8988T (cell line): ENCODE measurements at places on chromosomes 13 and 19.

DNA sequence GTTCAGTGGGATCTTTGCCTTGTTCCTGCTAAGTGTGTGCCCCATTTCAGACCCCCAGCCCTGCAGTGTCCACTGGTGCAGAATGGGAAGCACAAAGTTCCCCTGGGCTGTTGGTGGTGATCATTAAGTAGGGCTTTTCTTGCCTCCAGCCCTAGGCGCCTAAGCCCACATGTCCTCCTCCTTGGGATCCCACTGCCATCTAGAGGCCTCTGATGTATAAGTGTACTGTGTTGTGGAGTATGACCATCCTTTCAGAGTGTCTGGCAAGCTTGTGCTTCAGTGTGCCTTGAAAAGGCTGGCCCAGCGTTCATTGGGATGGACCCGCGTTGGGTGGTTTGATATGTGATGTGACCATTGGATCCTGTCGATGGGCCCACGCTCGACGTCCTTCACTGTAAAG is 71.2 kb downstream of the WASF3 start:
- DNase-seq, result no peak

- peak; percentile 72 for DNase-seq
Observed at GRCh38 chr19:15248648-15249527, 16.6 kb upstream of the EPHX3 start.

DNA sequence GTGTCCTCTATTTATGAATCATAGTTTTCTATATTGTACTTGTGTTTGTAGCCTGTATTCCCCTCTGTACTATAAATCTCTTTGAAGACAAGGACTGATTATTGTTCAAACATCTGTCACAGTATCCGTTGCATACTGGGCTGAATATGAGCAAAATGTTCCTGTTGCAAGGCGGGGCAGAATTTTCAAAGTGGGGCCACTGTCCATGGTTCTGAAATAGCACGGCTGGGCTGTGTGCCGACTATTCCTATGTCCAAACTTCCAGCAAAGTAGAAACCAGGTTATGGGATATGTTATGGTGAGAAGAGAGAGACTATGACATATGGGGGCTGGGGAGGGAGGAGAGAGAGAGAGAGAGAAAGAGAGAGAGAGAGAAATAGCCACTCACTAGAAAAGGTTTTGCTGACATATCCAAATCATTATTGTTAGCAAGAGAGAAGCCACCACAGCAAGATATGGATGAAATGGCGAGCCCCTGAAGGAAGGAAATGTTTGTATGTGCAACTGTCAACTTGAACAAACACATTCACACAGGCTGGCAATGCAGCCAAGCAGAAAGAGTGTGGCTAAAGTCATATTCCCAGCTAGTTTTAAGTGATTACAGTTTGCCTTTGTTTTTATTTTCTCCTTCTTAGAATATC is 107.0 kb upstream of the GPR12 start:
- DNase-seq, result no peak

- no peak for DNase-seq
Observed at GRCh38 chr19:58379246-58379645, 1.6 kb downstream of the ZNF837 start.

DNA sequence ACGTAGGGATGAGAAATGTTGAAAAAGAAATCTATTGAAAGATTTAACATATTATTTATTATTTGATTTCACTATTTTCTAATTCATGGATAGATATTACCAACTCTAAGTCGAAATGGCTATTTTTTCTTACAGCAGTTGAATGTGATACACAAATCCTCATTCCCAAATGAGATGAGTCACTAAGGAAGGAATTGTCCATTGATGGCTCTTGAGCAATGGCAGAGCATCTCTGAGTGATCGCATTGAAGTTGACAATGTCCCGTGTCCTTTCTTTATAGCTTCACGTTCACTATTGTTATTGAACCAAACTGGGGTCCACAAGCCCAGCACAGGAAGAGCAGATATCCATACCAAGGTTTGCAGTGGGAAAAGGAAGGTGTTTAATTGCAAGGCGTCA is 648.3 kb upstream of the SPRY2 start:
- DNase-seq, result no peak

- no peak for DNase-seq
Observed at GRCh38 chr13:97388373-97388772, 45.6 kb upstream of the RAP2A start.

DNA sequence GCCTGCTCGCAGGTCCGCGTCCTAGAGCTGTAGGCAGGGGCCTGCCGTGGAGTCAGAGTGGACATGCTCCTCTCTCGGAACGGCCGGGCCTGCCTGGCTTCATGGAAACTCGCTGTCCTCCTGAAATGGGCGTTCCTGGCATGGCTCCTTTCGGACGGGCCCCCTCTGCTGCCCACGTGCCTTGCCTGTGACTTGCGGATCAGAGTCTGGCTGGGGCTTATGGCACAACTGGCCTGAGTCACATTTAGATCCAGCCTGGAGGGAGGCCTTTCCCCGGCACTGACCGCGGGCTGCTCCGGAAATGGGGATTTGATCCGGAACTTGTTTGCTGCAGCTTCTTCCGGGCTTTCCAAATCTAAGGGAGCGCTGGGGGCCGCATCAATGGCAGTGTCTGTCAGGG is 28.1 kb downstream of the THSD1 start:
- DNase-seq, result no peak
